HTR-8/SVneo (cell line): ENCODE measurements at places on chromosomes 3 and 15.

DNA sequence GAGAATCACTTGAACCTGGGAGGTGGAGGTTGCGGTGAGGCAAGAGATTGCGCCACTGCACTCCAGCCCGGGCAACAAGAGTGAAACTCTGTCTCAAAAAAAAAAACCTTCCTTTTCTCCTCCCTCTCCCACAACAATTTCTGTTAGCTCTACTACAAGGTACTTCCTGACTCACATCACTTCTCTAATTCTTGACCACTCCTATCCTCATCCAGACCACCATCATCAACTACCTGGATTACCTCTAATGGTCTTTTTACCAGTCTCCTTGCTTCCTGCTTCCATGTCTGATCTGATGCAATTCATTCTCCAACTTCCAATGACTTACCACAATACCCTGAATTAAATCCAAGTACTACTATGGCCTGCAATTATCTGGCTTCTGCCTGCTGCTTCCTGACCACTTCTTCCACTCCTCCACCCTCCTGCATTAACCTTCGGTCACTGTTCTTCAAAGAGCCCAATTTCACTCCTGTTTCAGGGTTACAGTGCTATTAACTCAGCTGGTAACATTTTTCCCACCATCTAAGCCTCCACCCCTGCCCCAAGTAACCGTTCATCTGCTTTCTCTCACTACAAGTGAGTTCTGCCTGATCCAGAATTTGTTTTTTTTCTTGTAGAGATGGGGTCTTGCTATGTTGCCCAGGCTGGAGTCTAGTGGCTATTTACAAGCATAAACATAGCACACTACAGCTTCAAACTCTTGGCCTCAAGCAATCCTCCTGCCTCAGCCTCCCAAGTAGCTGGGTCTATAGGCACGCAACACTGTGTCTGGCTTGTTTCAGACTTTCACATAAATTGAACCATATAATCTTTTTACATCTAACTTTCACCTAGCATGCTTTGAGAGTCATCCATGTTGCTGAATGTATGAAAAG lies 27.8 kb downstream of the DCAF1 start:
- no peak for DNase-seq

DNA sequence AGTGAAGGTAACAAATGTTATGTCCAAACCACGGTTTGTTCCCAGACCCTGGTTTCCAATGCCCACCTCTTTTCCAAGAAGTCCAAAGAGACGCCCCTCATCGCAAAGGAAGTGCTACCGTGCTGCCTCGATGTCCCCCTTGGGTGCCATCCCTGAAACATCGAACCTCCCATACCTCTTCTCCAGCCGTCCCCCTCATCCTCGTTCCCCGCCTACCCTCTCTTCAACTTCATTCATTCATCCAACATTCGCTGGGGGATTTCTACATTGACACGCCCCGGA lies 467 bp downstream of the TIPIN start:
- DNase-seq, result peak; percentile 11

- DNase-seq, result no peak
Measured at GRCh38 chr3:22606938-22607337, 596.2 kb upstream of the UBE2E2 start.

DNA sequence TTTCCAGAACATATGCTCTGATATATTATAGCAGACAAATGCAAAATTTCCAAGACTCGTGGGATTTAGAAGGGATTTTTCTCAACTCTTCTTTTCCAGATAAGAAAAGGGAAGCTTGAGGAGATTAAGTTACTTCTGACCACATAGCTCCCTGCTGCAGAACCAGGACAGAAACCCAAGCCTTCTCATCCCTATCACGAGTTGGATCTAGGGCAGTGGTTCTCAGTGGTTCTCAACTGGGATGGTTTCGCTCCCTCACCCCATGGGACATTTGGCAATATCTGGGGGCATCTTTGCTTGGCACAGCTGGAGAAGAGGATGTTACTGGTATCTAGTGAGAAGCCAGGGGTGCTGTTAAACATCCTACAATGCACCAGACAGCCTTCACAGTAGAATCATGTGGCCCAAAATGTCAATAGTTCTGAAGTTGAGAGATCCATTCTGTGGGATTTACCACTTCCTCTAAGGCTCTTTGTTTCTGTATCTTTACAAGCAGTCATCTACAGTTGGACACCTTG lies 64.2 kb downstream of the LIPC start:
- no peak for DNase-seq

DNA sequence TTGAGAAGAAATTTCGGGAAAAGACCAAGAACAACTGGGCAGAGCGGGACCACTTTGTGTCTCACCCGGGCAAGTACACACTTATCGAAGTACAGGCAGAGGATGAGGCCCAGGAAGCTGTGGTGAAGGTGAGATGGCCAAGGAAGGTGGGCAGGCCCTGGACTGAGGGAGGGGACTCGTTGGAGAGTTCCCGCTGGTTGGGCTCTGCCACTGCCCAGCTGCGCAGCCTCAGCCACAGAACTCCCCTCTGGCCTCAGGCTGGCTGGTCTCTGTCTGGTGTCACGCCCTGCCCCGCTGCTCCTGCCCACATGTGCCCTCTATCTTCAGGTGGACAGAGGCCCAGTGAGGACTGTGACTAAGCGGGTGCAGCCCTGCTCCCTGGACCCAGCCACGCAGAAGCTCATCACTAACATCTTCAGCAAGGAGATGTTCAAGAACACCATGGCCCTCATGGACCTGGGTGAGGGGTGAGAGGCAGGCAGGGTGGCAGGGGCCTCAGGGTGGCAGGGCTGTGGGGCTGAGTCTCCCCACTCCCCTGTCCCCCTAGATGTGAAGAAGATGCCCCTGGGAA lies 2.4 kb downstream of the PARP3 start:
- DNase-seq, result no peak

DNA sequence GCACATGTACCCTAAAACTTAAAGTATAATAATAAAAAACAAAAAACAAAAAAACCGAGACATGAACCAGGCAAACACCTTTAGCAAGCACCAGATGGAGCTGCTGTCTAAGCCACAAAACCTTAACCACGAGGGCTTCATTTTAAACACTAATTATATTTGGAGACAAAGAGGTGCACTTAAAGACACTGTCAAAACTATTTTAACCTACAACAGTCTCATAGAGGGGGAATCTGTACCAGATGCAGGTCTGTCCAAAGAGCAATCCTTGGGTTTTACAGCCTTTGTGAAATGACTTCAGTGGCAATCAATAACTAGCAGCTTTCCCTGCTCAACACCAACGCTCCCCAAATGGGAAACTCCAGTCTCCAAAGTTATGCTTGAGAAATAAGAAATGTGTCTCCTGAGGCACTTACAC lies 115.7 kb upstream of the TSPAN3 start:
- DNase-seq, result no peak

DNA sequence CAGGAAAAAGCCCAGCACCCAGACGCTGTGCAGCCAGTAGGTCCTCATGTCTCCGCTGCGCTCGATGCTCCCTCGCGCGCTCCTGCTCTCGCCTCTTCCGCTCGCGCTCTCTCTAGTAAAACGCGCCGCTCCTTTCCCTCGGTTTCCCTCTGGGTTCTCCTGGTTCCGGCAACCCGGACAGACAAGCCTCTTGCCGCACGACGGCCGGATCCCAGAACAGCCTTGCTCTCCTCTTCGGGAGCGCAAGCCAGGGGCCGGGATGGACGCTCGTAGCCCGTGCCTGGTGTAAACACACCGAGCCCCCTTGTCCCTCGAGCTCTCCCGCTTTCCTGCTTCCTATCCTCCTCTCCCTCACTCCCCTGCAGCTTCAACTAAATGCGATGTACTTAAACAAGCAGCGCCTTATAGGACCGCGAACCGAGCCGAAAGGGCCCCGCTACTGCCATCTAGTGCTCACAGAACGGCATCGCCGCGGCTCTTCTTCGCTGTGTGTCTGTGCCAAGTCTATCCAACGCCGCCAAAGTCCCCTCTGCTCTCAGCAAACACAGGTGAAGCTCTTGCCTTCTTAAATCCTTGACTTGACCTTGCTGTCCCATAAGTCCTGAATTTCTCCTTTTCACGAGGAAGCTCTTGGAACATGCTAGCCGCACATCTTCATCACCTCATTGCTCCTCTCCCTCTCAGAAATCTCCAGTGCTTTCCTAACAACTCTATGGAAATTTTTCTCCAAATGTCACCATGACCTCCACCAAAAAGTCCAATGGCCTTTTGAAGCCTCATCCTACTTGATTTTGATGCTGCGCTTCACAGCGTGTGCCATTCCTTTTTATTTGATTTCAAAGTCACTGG lies 1037.2 kb downstream of the IGSF11 start:
- DNase-seq, result peak; percentile 12

DNA sequence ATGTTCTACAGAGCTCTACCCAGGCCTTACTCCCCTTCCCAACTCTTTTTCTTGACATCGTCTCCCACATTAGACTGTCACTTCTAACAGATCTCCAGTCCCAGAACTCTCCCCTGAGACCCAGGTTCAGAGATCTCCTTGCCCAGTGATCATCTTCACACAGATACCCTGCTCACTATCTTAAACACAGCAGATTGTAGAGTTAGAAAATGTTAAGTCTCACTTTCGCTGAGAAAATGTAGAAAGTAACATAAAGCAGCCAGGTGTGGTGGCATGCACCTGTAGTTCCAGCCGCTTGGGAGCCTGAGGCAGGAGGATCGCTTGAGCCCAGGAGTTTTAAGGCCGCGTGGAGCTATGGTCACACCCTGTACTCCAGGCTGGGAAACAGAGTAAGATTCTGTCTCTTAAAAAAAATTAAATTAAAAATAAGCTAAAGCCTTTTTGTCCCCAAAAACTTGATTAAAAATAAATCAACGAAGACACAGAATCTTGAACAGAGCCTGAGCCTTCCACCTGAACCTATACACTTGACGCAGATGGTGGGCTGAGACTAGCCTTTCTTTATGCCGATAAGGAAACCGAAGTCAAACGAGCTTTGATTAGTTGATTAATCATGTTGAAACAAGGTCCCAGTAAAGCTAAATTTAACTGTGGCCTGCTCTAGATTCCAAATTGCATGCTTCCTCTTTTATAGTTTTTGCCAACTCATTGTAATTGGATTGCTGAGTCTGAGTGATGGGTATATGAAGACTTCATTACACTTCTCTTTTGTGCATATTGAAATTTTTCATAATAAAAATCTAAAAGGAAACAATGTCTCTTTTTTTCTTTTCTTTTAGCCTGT lies 31.3 kb upstream of the BLM start:
- no peak for DNase-seq

- DNase-seq, result no peak
Measured at GRCh38 chr3:52529376-52530333, 4.0 kb downstream of the NT5DC2 start.

DNA sequence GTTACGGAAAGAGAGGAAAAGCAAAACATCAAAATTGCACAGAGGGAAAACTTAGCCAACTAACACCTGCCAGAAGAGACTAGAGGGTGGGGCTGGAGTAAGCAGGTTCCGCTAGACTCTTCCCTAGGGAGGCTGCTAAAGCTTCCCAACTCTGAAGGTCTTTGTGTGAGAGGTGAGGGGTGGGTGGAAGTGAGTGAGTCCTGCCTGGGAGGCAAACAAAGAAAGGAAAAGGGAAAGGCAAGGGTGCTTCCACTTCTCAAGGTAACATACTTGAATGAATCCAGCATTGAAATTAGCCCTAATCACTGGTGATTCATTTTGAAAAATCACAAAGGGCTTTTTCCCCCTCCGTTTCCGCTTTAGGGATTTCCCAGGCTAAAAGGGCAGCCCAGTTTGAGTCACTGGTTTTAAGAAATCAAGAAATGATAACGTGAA lies 220.5 kb upstream of the ADAMTS9 start:
- DNase-seq, result no peak

DNA sequence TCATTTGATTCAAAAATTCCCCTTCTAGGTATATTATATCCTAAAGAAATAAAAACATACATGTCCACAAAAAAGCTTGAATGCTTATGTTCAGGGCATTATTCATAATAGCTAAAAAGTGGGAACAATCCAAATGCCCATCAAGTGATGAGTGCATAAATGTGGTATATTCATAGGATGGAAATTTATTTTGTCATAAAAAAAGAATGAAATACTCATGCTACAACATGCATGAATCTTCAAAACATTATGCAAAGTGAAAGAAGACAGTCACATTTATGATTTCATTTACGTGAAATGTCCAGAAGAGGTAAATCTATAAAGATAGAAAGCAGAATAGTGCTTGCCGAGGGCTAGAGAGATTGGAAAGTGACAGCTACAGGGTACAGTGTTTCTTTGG lies 83.6 kb upstream of the SLC25A36 start:
- DNase-seq, result no peak

DNA sequence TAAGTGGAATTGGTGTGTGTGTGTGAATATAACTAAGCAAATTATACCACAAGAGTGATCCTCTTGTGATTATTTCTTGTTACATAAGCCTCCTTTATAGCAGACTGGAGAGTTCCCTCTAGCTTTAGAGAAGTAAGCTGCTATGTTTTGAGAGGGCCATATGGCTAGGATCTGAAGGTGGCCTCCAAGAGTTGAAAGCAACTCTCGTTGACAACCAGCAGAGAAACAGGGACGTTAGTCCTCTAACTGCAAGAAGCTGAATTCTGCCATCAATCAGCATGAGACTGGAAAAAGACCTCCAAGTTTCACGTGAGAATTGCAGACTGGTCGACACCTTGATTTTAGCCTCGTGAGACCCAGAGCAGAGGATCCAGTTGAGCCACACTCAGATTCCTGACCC lies 278.5 kb upstream of the ZNF717 start:
- DNase-seq, result no peak
